ENCODE measurements at places on chromosomes 11 and 22. TPM values are rescaled to one million over a fixed set of nuclear protein-coding genes. Genes with fewer than 3 reads are reported as not detected.

OR52A1 gene
- not detected for total RNA-seq

SLC2A11 gene
- 4.4 TPM for total RNA-seq

KDELR3 gene
- 1.1 TPM for total RNA-seq

GRCh38 chr11:69234740-69235710, 58.9 kb upstream of the MYEOV start:
- H3K4me1 ChIP-seq: no peaks in the 10 kb centered on the region
- H3K27ac ChIP-seq: no peak overlapping the region
- H3K4me3 ChIP-seq: no peak overlapping the region
- H3K27me3 ChIP-seq: peaks cover 4% of the 10 kb centered on the region
- no peaks in the 10 kb centered on the region for H3K36me3 ChIP-seq

GRCh38 chr11:35393098-35393497, 26.3 kb downstream of the SLC1A2 start:
- H3K27me3 ChIP-seq: no peaks in the 10 kb centered on the region
- H3K4me3 ChIP-seq: no peak overlapping the region
- peaks cover 25% of the 10 kb centered on the region for H3K4me1 ChIP-seq
- no peak for DNase-seq

DNA sequence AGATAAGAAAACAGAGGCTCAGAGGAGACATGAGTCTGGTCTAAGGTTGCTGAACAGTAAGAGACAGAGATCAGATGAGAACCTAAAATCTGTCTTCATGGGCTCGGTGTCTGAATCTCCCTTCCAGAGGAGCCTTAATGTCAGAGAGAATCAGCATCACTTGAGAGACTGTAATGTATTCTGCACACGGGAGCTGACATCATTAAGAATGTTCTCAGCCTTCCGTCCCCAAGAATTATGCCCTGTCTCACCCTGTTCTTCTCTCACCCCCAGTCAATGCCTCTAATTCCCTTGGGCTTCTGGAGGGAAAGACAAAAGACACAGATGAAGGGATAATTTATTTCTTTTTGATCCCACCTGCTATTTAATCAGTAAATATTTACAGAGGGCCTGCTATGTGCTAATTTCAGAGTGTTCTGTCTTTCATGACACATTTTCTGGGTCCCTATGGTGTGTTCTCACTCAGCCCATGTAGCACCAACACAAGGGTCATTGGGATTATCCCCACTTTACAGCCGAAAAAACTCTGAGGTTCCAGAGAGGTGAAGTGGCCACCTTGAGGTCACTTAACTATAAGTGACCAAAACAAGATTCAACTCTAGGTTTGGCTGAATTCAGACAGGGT, 61.8 kb downstream of the CD82 start:
- H3K27me3 ChIP-seq: no peaks in the 10 kb centered on the region
- H3K4me3 ChIP-seq: no peak overlapping the region
- DNase-seq: no peak
- no peaks in the 10 kb centered on the region for H3K36me3 ChIP-seq
- peaks cover 1% of the 10 kb centered on the region for H3K4me1 ChIP-seq
- H3K27ac ChIP-seq: peak overlapping the region; percentile 59

DNA sequence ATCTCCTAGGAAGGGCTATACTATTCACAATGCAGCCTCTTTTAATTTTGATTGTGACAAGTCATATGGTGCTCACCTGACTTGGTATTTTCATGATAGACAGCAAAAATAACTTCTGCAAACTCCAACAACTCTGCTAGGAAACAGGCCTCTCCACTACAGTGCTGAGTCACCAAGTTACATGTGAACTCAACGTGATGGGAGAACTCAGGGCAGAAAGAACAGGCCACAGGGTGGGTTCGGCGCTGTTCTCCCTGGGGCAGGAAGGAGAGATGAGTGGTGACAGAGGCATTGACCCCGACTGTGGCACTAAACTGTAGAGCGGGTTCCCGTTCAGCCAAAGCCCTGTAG, 76.6 kb upstream of the UCP3 start:
- no peaks in the 10 kb centered on the region for H3K27me3 ChIP-seq
- H3K36me3 ChIP-seq: peaks cover 88% of the 10 kb centered on the region
- no peak overlapping the region for H3K4me3 ChIP-seq

- H3K36me3 ChIP-seq: no peaks in the 10 kb centered on the region
- no peak for DNase-seq
- H3K27me3 ChIP-seq: no peaks in the 10 kb centered on the region
- no peak overlapping the region for H3K27ac ChIP-seq
- H3K4me3 ChIP-seq: no peak overlapping the region
Observed at GRCh38 chr11:66976028-66976467, 944 bp downstream of the C11orf86 start.

GRCh38 chr22:47144076-47144765, 381.8 kb downstream of the TBC1D22A start:
- peaks cover 21% of the 10 kb centered on the region for H3K4me1 ChIP-seq
- no peak overlapping the region for H3K4me3 ChIP-seq
- H3K27me3 ChIP-seq: no peaks in the 10 kb centered on the region
- no peak for DNase-seq
- peak overlapping the region; percentile 51 for H3K27ac ChIP-seq
- H3K36me3 ChIP-seq: no peaks in the 10 kb centered on the region

GRCh38 chr11:78583889-78584288, 9.2 kb upstream of the NARS2 start:
- no peaks in the 10 kb centered on the region for H3K4me1 ChIP-seq
- no peak overlapping the region for H3K27ac ChIP-seq
- no peak for DNase-seq

- H3K4me1 ChIP-seq: no peaks in the 10 kb centered on the region
- H3K4me3 ChIP-seq: no peak overlapping the region
- H3K36me3 ChIP-seq: no peaks in the 10 kb centered on the region
- H3K27me3 ChIP-seq: no peaks in the 10 kb centered on the region
- H3K27ac ChIP-seq: no peak overlapping the region
Observed at GRCh38 chr11:35295751-35296150, 123.6 kb downstream of the SLC1A2 start.

GRCh38 chr22:49214976-49215375, 612.7 kb downstream of the BRD1 start:
- no peak overlapping the region for H3K27ac ChIP-seq
- no peaks in the 10 kb centered on the region for H3K36me3 ChIP-seq
- no peaks in the 10 kb centered on the region for H3K4me1 ChIP-seq

GRCh38 chr11:86374586-86374985, at the start of gene CCDC81:
TSS of gene CCDC81 (plus strand) at chr11:86374887. CDS start at chr11:86375164, 277 bp downstream.
- H3K27ac ChIP-seq: no peak within 1 kb of the TSS
- no peaks in the 10 kb centered on the region for H3K36me3 ChIP-seq
- H3K4me3 ChIP-seq: no peak within 1 kb of the TSS
- DNase-seq: no peak
- H3K4me1 ChIP-seq: peaks cover 34% of the 10 kb centered on the region
- peaks cover 3% of the 10 kb centered on the region for H3K27me3 ChIP-seq

DNA sequence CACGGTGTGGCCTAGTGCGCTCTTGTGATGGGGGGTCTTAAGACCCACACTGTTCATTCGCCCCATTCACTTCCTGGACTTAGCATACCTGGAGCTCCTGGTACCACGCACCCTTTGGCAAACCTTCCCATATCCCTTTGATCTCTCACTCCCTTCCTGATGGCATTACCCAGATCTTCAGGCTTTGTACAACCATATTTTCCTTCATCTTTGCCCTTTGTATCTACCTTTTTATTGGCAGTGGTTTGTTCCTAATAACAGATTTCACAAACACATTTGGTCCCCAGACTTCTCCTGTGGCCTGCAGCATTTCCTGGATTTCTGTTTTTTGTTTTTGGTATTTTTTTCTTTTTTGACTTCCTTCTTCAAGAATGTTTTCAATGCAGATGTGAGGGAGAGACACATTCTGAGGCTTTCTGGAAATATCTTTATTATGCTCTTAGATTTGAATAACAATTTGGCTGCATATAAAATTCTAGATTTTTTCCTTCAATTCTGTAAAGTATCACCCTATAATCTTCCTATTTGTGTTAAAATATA, 16.1 kb upstream of the IFITM3 start:
- DNase-seq: no peak
- H3K27me3 ChIP-seq: peaks cover 50% of the 10 kb centered on the region
- H3K27ac ChIP-seq: peak overlapping the region; percentile 80
- peaks cover under 1% of the 10 kb centered on the region for H3K4me1 ChIP-seq
- H3K36me3 ChIP-seq: no peaks in the 10 kb centered on the region

- no peak for DNase-seq
- no peaks in the 10 kb centered on the region for H3K27me3 ChIP-seq
- no peaks in the 10 kb centered on the region for H3K4me1 ChIP-seq
- no peak overlapping the region for H3K4me3 ChIP-seq
- no peaks in the 10 kb centered on the region for H3K36me3 ChIP-seq
- H3K27ac ChIP-seq: no peak overlapping the region
Observed at GRCh38 chr11:107157809-107158187, 139.5 kb upstream of the GUCY1A2 start.

GRCh38 chr11:116314006-116314405, 458.8 kb downstream of the BUD13 start:
- no peaks in the 10 kb centered on the region for H3K4me1 ChIP-seq
- no peak for DNase-seq
- H3K4me3 ChIP-seq: no peak overlapping the region
- no peaks in the 10 kb centered on the region for H3K36me3 ChIP-seq
- no peak overlapping the region for H3K27ac ChIP-seq

- no peaks in the 10 kb centered on the region for H3K36me3 ChIP-seq
- no peak overlapping the region for H3K4me3 ChIP-seq
- no peak overlapping the region for H3K27ac ChIP-seq
- no peak for DNase-seq
- H3K27me3 ChIP-seq: no peaks in the 10 kb centered on the region
- no peaks in the 10 kb centered on the region for H3K4me1 ChIP-seq
Observed at GRCh38 chr11:114499756-114500155, 59.9 kb downstream of the NXPE1 start.

GRCh38 chr11:65373839-65374580, 8.4 kb downstream of the SLC25A45 start:
- no peak overlapping the region for H3K27ac ChIP-seq
- no peak for DNase-seq
- peaks cover 16% of the 10 kb centered on the region for H3K4me1 ChIP-seq
- no peaks in the 10 kb centered on the region for H3K36me3 ChIP-seq
- H3K27me3 ChIP-seq: no peaks in the 10 kb centered on the region
- H3K4me3 ChIP-seq: no peak overlapping the region
